ENCODE measurements at places on chromosomes 7 and 10.

GRCh38 chr10:78438907-78439809 lies 405.5 kb downstream of the RPS24 start:
- DNase-seq: no peak

DNA sequence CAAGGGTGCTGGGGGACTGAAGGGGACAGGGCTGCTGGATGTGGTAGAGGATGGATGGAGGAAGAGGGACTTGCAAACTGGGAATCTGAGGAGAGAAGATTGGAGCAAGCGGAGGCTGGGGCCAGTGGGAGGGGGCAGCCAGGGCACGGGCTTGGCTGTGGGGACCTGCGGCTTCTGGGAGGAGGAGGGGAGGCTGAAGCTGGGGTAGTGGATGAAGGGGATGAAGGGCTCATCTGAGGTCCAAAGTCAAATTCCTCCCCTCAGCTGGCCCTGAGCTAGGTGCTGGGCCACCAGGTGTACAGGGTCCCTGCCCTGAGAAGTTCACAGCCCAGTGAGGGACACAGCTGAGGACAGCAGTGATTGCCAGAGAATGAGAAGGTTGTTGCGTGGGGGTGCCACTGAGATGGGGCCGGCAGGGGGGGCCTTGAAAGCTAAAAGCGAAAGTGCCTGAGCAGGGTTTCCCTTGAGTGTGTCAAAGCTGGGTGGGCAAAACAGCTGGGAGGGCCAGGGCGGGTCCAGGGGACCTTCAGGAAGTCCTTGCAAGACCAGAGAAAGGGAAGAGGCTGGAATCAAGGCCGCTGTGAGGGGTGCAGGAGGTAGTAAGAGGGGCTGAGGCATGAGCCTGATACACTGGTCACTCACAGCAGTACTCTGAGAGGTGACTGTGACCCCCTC lies 75.2 kb downstream of the MYL10 start:
- DNase-seq: no peak

- no peak for DNase-seq
Observed at GRCh38 chr7:135186841-135187253, 16.3 kb upstream of the CYREN start.

DNA sequence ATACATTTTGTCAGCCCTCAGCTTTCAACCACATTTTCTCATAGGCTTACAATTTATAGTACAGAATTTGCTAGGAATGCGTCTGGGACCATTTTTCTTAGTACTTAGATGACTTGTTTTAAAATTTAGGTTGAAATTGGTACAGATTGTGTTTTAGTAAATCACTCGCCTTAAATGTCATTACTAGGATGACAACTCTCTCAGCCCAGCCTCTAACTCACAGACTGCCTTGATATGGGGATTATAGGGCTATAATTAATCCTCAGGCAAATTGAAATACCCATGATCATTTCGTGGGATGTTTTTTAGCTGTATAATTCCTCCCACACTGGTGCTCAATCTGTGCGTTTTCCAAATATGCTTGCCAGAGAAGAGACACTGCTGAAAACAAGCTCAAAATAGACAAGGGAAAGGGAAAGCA lies 299.7 kb upstream of the AKR1E2 start:
- no peak for DNase-seq

- no peak for DNase-seq
Observed at GRCh38 chr10:84329986-84330651, 1.7 kb downstream of the CCSER2 start.

DNA sequence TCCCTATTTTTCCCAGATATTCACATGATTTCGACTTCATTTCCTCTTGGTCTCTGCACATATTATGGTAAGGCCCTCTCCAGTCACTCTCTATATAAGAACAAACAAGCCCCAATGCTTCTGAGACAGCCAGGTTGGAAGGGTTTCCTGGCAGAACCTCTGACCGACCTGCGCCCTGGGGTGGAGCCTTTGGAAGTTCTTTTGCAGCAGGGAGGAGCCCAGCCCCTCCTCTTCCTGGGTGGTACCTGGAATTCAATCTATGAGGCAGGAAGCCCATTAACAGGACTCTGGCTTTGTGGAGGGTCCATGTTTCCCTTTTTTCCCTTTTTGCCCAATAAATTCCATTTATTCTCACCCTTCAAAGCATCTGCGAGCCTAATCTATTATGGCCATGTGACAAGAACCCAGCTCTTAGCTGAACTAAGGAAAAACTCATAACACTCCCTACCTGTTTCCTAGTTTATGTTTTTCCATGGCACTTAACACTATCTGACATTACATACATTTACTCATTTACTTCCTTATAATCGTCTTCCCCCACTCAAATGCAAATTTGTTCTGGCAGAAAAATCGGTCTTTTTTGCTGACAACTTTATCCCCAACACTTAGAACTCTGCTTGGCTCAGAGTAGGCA lies 92.5 kb upstream of the FRMD4A start:
- no peak for DNase-seq

DNA sequence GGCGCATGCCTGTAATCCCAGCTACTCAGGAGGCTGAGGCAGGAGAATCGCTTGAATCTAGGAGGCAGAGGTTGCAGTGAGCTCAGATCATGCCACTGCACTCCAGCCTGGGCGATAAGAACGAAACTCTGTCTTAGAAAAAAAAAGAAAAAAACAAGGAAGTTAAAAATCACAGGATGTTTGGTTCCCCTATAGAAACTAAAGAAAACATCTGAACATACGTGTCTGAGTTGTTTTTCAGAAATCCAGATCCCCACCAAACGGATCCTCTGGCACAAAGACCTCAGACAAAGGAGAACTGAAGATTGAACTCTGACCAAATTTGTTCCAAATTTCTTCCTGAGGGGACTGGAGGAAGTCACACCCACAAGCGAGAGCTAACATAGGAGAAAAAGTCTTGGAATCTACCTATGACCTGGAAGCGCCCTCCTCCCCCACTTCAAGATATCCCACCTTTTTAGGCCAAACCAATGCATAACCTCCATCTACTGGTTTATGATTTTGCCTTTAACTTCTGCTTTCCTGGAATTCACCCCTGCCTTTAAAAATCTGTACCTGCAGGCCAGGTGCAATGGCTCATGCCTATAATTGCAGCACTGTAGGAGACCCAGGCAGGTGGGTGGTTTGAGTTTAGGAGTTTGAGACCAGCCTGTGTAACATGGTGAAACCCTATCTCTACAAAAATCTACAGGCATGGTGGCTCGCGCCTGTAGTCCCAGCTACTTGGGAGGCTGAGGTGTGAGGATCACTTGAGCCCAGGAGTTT lies 19.7 kb upstream of the SIRT1 start:
- DNase-seq: no peak

- DNase-seq: no peak
Observed at GRCh38 chr7:138875794-138876193, 77.8 kb upstream of the ATP6V0A4 start.

GRCh38 chr10:16436367-16436757 lies 448 bp upstream of the PTER start:
- DNase-seq: no peak

- no peak for DNase-seq
Observed at GRCh38 chr10:46787321-46787615, 124.0 kb upstream of the PTPN20 start.

DNA sequence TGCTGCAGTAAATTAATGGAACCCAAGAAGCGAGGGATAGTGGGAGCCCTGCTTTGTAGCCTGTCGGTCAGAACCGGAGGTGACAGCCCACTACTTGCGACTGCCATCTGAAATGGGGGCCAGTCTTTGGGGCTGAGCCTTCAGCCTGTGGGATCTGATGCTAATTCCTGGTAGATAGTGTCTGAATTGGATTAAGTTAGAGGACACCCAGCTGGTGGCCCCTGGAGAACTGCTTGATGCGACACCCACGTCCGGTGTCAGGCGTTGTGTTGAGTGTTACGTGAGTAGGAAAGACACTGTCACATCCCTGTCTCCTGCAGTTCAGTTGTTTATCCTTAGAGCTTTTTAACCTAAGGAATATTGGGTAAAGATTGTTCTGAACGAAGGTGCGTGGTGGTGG lies 5.0 kb downstream of the EIF3B start:
- DNase-seq: no peak

DNA sequence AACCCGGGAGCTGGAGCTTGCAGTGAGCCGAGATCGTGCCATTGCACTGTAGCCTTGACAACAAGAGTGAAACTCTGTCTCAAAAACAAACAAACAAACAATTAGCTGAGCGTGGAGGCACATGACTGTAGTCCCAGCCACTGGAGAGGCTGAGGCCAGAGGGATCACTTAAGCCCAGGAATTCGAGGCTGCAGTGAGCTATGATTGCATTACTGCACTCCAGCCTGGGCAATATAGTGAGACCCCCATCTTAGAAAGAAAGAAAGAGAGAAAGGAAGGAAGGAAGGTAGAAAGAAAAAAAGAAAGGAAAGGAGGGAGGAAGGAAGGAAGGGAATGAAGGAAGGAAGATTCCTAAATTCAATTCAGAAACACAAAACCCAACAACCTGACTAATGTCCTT lies 141.3 kb upstream of the TNRC18 start:
- no peak for DNase-seq

GRCh38 chr7:101302641-101303101 lies 18.9 kb downstream of the IFT22 start:
- no peak for DNase-seq

DNA sequence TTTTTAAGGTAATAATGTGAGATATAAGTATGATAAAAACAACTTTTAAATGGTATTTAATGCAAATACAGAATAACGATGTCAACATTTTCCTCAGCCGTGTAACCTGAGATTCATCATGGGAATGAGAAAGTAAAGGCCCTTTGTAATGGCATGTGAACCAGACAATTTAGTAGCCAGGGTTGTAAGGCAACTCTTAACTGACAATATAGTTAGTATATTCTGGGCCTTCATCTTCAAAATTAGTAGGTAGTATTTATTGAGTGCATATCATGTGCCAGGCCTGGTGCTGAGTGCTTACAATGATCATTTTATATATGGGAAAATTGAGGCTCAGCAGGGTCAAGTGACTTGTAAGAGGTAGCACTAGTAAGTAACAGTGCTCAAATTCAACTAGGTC lies 10.6 kb downstream of the LSM8 start:
- no peak for DNase-seq

- no peak for DNase-seq
Observed at GRCh38 chr7:129607471-129608120, 3.9 kb upstream of the NRF1 start.

DNA sequence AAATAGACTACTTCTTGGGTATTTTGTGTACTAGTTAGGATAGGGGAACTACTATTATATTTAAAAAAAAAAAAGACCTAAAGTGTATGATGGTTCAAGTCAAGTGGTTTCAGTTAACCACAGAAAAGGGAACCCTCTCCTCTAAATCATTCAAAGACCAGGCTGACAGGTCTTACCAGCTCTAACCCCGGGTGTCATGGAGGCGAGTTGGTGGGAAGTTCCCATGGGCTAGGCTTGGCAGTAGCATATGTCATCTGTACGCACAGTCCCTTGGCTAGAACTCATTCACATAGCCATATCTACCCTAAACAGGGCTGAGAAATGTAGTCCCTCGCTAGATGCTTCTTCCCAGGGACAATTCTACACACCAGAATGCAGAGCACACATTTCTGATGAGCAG lies 37.7 kb upstream of the KCNMA1 start:
- DNase-seq: no peak

DNA sequence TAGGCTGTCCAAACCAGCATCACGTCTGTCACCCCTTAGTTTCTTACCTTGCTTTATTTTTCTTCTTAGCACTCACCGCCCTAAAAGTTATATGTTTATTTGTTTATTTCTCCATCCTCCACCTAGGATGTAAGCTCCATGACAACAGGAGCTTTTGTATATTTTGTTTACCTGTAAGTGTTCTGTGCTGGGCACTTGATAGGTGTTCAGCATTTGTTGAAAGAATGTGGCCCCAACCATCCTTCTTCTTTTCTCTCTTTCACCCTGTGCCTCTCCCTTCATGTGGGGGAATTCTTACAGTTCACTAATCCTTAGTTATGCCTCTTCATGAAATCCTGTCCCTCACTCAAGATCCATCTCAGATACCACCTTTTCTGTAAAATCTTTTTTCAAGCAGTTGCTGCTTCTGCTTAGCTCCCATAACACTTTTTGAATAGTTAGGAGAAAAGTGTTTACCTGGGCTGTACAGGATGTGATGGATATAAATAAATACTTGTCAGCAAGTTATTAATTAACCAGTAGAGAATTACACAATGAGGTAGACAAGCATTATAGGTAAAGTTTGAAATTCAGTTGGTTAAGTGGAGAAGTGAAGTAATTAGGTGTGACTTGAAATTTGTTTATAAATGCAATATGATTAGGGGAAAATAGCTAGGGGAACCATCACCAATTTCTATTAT lies 9.7 kb downstream of the AHR start:
- no peak for DNase-seq

Measured in forelimb muscle (tissue), 1 donor.